ENCODE measurements at places on chromosomes 11 and 22.

GRCh38 chr11:18352581-18352980 is 30.2 kb downstream of the GTF2H1 start:
- no peak for DNase-seq

DNA sequence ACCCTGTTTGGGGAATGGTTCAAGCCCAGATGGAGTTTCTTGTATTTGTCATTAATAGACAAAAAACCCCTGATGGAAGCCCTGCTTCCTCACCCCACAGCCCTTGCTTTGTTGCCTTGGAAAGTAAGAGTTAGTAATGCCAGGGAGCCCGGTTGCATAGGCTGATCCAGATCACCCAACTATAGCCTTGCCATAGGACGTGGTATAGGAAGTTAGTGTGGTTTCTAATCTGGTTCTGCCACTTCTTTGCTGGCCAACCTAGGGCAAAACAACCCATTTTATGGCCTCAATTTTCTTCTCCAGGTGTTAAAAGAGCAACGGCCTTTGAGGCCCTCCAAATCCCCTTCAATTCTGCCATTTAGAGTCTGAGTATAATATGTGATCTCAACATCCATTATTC is 97.9 kb downstream of the STIM1 start:
- DNase-seq: no peak

GRCh38 chr11:47354913-47355282 is 2.4 kb upstream of the MYBPC3 start:
- no peak for DNase-seq

DNA sequence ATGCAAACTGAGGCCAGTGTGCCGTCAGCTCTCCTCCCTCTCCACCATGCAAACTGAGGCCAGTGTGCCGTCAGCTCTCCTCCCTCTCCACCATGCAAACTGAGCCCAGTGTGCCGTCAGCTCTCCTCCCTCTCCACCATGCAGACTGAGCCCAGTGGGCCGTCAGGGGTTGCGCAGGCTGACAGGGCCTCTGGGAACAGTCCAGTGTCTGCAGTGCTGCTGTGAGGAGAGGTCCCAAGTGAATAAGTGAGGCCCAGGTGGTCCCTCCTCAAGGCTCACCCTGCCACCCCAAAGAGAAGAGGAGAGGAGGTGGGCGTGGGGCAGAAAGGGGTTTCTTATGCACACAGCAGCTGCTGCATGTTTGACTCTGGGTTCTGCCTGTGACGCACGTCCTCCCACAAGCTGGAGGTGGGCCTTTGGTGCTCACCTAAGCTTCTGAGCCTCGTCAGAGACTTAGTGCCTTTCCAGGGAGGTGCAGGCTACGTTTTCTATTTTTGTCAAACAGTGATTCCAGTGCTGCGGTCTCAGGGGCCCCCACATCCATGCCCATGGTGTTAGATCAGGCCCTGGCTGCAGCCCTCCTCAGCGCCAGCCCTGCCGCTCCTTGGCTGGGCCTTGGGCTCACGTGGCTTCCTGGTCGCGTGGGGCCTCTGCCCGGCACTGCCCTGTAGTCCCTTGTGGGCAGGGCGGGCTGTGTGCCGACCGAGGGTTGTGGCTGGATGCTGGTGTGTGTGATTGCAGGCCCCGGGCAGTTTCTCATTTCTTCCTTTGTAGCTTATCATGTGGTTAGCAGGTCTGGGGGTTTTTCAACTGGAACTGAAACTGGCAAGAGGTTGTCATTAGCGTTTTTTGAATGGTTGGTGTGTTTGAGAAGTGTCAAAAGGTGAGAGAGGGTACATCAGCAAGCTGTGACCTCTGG is 7.1 kb downstream of the TPCN2 start:
- peak; percentile 77 for DNase-seq

DNA sequence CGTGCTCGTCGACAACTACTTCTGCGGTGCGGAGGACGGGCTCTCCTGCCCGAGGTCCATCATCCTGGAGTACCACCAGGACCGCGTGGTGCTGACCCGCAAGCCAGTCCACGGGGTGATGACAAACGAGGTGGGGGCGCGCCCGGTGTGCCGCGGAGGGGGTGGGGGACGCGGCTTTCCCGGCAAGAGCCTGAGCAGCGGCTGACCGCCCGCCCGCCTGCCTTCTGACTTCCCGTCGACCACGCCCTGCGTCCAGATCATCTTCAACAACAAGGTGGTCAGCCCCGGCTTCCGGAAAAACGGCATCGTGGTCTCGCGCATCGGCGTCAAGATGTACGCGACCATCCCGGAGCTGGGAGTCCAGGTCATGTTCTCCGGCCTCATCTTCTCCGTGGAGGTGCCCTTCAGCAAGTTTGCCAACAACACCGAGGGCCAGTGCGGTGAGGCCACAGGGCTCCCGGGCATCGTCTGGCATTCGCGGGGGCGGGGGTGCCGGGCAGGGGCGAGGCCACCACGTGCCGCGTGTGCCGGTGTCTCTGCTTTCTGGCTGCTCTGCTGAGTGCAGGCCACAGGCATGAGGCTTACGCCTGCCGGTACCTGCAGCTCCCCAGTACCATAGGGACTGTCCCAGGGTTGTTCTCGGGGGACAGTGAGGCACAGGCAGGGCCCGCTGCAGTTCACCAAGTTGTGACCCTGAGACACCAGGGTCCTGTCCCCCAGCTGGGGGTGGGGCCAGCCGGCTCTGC is 28.5 kb upstream of the MUC5B start:
- no peak for DNase-seq

- no peak for DNase-seq
Measured at GRCh38 chr22:25823276-25823675, 81.3 kb downstream of the MYO18B start.

DNA sequence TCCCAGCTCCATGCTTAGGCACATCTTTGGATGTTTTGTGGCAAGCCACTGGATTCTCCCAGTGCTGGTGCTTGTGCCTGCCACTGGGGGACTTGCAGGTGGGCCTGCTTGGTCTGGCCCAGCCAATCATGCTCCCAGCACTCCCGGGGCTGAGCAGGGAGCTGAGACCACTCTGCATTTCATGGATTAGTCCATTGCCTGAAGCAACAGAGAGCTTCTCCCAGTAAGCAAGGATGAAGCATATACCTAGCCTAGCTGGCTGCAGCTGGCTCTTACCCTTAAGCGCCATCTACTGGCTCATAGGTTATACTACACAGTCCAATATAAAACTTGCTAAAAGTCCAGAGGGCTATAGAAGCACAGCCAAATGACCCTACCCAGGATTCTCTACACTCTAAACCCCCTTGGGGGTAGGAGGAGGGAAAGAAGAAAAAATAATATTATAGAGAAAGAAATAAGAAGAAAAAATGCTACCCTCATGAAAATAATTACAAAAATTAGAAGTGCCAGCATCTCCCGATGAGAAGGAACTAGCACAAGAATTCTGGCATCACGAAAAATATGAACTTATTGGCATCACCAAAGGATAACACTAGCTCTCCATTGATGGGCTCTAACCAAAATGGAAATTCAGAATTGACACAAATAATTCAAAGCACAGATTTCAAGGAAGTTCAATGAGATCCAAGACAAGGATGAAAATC is 275.3 kb downstream of the C11orf87 start:
- no peak for DNase-seq

DNA sequence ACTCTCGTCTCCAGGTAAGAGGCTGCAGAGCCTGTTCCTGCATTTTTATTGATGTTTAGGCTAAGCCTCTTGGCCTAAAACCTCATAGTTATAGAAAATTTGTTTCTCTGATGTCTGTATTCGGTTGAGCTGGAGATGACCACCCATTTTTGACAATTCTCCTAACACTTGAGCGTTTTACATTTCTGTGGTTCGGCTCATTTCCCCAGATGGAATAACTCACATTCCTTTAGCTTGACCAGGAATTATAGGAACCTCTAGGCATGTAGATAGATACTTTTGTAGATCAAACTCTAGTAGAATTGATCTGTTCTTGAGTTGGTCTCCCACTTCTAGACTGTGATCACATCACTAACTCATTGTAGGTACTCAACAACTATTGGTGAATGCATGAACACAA is 172.6 kb upstream of the CADM1 start:
- no peak for DNase-seq

DNA sequence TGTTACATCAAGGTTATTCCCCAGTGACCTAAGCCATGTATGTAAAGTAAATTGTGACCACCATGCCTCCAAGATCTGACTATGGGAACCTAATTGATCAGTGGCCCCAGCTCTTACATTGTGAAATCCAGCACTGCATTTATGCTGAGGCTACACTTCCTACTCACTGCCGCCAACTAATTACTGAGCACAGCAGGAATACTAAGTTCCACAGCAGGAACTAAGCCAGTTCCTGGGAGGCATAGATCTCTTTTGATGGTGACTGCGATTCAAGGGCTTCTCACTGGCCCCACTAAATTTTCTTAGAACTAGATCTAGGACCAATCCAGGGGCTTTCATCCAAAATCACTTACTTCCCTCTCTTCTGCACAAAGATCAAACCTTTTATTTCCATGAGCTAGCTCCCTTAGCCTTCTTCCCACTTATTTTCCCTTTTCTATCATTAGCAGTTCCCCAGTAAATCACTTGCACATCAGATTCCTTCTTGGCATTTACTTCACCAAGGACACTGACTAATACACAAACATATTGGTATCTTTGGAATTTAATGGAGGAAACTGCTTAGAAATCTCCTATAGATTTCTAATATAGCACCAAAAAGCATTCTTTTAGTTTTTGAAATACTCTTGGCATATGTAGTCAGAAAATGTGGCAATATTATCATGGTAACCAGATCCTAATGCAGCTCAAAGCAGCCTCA is 46.0 kb downstream of the CNTN5 start:
- no peak for DNase-seq

DNA sequence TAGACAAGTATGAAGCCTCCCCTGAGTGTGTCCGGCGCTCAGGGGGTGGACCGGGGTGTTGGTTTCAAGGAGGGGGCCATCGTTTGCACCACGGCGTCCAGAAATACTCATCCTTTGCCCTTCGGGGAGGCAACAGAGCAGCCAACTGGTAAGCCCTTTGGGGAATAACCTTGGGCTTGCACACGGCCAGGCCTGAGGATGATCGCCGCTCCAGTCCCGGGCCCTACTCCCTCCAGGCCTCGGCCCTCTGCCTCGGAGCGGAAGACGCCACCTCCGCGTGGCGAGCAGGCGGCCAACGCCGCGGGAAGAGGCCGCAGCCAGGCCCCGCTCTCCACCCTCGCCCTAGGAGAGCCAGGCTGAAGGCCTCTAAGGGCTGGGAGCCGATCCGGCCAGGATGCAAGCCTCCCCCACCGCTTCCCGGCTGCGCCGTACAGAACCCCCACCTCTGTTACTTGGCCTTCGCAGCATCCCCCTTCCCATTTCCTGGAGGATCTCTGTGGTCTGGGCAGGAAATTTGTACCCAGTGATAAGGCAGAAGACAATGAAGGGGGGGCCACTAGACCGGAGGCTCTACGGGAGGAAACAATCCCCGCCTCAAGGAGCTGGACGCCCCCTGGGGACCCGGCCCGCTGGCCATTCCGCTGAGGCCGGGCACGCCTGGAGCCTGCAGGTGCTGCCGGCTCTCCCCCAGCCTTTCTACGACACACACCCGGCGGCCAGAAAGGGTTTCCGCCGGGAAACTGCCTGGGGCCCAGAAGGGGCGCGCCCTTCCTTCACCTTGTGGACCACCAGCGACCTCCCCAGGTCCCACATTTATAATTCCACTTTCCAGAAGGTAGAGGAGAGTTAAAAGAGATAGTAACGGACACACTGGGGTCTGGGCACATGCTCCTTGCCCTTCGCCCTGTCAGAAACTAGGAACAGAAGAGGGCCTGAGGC is 2.6 kb downstream of the ESAM start:
- peak; percentile 88 for DNase-seq

- no peak for DNase-seq
Measured at GRCh38 chr11:117569911-117570310, 227.1 kb downstream of the DSCAML1 start.

DNA sequence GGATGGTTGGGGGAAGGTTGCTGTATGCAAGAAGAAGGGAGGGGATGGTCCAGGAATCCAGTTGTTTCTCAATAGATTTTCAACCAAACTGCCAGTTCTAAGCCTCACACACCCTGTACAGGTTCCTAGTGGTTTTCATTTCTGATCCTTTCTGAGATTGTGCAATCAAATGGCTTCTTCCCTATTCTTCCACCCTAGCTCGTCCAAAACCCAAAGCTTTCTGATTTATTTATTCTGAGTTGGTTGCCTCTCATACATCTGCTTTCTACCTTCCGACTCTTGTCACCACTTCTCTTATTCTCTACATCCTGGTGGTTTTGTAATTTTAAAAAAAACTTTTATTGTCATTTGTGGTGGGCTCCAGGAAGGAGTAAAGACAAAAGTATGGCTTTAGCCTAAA is 12.6 kb downstream of the OR5A2 start:
- DNase-seq: no peak

DNA sequence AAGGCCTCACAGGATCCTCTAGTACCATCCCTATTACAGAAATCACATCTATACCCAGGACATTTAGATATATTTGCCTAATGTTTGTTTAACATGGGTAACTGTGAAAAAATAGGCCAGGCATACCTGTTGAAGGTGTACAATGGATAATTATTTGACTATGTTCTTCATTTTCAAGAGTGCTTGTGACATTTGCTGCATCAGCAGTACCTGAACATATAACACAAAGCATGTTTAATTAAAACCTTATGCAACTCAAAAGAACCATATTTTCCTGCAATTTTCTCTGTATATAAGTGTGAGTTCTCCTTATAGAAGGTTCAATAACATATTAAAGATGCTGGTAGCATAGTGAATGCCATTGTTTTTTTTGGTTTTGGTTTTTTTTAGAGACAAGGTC is 8.5 kb upstream of the CCDC34 start:
- no peak for DNase-seq

DNA sequence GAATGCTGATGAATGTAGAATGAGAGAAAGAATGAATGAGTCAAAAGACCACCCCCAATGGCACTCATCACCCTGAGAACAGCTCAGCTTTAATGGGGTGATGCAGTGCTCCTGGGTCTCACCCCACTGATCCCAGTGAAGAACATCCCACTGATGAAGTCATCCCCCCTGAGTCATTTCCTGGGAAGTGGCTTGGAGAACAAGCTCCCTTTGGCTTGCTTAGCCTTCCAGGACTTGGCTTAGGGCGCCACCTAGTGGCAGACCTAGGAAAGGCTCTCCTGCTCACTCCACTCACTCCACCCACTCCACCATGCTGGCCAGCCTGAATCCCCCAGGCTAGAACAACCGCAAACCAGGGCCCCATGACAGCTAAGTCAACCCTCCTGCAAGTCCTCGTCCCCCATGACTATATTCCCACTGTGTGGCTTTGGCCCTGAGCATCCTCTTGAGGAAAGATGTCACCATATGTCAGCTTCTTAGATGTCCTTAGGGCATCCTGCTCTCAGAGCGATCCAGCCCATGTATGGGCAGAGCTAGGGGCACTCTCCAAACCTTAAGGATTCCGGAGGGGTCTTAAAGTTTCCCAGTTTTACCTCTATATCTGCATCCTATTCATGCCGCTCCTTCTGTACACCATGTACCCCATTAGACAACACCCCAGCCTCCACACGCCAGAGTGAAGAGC is 17.8 kb upstream of the TMPRSS13 start:
- peak; percentile 89 for DNase-seq

GRCh38 chr11:102767800-102768199 is 12.6 kb downstream of the MMP10 start:
- no peak for DNase-seq

- DNase-seq: no peak
Measured at GRCh38 chr11:79617561-79617960, 176.7 kb upstream of the TENM4 start.

- no peak for DNase-seq
Measured at GRCh38 chr22:29041408-29041807, 20.2 kb downstream of the C22orf31 start.

- DNase-seq: no peak
Measured at GRCh38 chr11:99015634-99016454, 4.9 kb upstream of the CNTN5 start.

All from heart left ventricle (tissue), 16 donors.